ENCODE measurements at places on chromosomes 1 and 21.

DNA sequence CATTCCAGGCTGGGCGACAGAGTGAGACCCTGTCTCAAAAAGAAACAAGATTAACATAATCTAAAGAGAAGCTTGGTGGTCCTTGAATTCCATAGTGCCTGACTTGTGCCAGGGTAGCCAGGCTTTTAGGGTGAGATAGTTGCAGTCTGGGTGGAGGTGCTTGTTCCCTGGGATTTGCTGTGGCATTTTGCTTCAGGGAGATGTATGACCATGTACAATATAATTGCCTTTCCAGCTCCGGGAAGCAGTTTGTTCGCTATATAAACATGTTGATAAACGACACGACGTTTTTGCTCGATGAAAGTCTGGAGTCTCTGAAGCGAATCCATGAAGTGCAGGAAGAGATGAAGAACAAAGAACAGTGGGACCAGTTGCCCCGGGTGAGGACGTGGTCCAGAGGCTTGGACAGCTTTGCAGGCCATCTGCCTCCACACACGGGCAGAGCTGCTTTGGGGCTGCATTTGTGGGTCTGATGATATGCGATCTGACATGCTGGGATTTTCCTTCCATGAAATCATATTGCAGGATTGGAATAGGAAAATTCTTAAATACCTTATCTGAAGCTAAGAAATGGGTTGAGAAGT is 49.4 kb upstream of the KIF1B start:
- no peak for DNase-seq

- no peak for DNase-seq
These were observed 5.9 kb upstream of the KRTAP10-4 start for GRCh38 chr21:44567481-44568171.

DNA sequence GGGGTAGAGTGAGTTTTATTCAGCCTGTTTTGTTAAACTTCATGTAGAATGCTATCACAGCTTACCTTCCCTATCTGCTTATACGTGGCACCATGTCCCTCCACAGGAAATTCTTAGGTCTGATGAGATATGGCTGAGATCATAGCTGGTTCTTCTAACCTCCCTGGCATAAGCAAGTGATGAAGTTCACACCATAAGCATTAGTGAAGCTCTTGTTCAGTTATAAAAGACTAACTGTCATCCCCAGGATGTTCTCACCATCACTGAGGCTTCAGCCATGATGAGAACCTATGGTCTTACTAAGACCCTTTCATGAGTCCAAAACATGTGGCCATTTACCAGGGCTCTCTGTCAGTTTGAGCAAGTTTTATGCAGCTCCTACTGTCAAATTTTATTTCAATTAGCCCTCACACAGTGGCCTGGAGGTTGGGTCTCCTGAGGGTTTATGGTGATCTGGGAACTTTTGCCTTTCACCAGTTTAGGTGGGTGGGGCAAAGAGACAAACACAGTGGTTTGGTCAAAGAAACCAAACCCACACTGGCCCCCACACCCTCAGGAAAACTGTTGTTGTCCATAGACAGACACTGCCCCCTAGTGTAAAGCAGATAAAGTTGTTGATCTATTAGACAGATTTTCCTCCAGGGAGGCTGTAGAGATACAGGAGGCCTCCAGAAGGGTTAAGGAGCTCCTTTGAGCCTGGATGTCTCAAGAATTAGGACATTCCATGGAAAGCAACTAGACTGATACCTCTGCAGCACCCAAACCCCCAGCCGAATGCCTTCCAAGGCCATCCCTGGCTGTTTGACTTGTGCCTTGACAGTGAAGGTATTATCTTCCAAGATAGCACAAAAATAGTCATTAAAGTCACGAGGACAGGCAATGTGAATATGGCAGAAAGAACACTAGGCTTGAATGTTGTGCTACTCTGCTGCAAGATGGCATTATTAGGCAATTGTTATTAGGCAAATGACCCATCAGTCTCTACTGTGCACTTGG is 5.0 kb downstream of the SLC22A15 start:
- DNase-seq, result peak; percentile 72

GRCh38 chr1:2148691-2149090 is 45.9 kb downstream of the FAAP20 start:
- no peak for DNase-seq

DNA sequence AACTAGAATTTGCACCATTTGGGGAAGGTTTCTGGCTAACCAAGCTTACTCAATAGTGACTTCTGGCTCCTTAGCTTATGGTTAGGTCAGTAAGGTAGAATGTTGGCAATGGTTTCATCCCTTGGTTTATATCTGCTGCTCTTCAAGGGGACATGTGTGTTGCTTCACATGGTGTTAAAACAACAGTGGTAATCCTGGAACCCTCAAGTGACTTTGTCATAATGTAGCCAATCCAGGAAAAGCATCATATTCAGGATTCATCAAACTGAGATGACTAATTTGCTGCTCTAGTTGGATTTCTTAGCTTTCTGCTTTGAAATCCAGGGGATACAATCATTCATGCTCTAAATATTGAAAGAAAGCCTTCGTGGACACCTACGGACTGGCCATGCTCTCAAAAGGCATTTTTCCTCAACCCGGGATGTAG is 108.7 kb downstream of the RGL1 start:
- DNase-seq, result peak; percentile 54

DNA sequence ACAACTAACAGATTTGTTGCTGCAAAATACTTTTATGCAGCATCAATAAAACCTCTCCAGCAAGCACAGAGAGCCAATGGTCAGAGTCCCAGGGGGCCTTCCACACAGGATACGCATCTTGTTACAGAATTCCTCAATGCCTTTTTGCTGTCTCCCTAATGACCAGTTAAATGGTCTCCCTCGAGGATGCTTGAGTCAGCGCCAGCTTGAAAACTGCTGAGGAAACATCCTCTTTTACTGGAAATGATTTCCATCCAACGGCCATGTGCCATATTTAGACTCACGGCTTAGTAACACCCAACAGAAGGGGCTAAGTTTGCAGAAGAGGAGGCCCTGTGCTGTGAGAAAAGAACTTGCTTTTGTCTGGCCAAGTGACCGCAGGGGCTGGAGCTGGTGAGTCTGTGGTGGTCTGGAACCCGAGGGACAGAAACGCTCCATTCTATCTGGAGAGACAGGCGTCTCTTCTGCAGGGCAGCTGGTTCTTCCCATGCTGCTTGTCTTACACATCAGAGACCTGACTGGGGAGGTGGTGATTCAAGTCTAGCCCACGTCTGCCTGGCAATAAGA is 496.4 kb downstream of the SETD4 start:
- peak; percentile 76 for DNase-seq
